ENCODE measurements at places on chromosomes 5 and 9.

GRCh38 chr5:58496488-58496887, 5.3 kb downstream of the GAPT start:
- no peak for DNase-seq

DNA sequence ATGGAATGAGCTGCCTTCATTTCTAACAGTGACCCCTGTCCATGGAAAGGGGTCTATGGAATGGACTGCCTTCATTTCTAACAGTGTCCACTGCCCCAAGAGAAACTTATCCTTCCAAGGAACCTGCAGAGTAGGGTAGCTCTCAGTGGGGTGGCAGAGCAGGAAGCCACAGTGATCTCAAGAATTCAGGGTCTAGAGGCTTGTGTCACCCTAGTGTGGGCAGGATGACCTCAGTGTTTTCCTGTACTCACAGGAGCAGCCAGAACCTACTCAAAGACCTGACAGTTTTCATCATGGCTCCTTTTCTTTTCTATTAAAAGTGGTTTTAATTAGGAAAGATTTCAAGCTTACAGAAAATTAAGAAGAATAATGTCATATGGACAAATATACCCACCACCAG, 27.5 kb downstream of the SEC61B start:
- DNase-seq = no peak

DNA sequence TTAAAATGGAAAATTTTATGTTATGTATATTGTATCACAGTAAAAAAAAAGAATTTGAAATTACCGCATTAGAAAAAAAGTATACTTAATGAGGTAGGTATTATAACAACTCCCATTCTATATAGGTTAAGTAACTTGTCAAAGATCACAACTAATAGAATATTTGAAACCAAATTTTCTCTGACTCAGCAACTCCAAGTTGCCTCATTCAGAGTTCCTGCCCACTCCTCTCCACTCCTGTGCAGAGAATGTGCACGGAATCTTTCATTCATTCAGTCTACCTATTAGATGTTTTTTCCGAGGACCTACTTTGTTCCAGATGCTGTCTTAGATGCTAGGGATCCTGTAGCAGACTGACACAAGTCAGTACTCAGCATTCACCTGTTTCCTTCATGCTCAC, 15.4 kb downstream of the SH3TC2 start:
- DNase-seq = no peak

GRCh38 chr5:107484281-107484680, 186.5 kb downstream of the EFNA5 start:
- no peak for DNase-seq

GRCh38 chr9:113350937-113351336, 1.6 kb downstream of the BSPRY start:
- no peak for DNase-seq

- DNase-seq = no peak
Observed at GRCh38 chr5:146018514-146019375, 82.4 kb downstream of the SH3RF2 start.
